GM13976 (cell line): ENCODE measurements at places on chromosomes 12 and 14.

DNA sequence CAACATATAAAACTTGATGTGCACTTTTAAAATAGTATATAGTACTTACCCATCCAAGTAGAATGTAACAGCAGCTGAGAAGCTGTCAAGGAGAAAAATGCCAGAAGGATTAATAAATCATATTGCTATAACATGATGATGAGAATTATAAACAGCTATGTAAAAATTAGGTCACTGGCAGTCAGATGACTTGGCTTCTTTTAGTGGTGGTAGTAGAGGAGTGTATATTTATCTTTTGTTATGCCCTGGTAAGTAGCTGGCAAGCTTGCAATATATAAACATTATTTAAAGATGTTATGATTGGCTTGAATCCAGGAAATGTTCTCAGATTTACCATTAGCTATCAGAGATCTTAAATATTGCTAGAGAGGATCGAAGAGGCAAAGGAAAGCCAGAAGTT lies 471.0 kb upstream of the MGAT4C start:
- no peak for DNase-seq

GRCh38 chr12:70576341-70577282 lies 60.6 kb downstream of the PTPRB start:
- DNase-seq = peak; percentile 42

DNA sequence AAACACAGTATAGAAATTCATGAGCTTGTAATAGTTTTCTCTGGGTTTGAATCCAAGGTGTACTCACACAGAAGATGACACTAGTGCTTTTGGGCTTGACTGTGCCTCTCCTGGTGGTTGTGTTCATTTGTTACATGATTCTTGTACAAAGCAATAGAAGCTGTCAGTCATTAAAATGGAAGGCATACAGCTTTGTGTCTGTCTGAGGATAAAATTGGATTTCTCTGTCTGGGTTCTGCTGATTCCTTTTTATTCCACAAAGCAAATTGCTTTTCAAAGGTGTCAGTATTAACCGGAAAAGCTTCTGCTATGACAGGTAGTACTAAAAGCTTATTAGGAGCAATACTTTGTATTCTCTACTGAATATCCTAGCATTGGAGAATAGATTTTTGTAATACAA lies 361.2 kb downstream of the SLC6A15 start:
- no peak for DNase-seq

- no peak for DNase-seq
These were observed 202.1 kb upstream of the MYL2 start for GRCh38 chr12:111122458-111122878.

DNA sequence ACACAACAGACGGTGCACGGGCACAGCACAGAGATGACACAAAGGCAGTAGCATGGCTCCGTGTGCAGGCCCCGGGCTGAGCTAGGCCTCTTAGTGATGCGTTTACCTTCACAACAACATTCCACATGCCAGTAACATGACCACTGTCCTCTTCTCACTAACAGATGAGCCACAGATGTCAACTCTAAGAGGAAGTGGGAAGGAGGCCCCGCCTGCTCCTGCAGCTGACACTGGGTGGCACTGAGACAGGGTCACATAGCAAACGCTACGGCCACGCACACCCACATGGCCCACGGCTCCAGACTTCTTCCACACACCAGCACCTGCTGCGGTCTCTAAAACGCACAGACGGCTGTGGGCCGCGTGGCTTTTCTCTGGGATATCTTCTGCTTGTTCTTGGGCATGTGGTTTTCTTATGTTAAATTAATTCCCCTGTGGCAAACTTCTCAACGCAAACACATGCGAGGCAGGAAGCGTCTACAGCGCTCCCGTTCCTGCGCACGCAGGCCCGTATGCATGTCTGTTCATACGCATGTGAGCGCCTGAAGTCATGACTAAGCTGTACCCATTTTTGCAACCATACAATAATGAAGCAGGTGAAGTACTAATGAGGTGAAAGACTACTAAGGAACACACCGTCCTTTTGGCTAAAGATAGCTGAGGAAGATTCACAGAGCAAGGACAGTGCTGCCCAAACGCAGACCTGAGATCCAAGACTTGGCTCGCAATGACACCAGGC lies 26.8 kb downstream of the AMN start:
- peak; percentile 52 for DNase-seq
